ENCODE measurements at places on chromosomes 6 and 20.

DNA sequence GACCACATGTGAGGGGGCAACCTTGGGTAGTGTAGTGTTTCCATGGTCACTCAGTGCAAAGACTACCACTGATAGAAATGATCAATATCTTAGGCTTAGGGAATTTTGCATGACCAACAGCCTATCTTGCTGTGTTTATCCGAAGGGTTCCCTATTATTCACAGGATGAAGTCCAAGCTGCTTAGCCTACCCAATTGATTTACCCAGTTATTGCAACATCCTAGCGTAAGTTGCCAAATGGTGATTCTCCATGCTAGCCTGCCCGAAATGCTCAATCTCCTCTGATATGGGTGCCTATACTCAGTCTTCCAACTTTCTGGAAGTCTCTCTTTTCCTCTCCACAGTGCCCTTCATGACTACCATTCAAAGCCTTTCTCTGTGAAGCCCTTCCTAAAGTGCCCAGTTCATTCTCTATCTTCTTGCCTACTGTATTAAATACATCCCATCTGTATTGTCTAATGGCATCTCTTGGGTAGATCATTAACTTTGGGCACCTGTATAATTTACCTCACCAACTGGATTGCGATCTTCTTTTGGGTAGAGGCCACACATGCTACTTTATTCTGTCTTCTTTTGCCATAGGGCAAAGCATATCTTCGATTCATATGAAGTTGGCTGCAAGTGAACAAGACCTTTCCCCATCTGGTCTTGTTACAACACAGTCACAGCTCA is 240.5 kb downstream of the CLIC5 start:
- no peak for DNase-seq

GRCh38 chr6:52821842-52822241 is 18.2 kb upstream of the GSTA1 start:
- DNase-seq, result no peak

- DNase-seq, result no peak
Measured at GRCh38 chr20:50713657-50714101, 17.7 kb upstream of the PARD6B start.

DNA sequence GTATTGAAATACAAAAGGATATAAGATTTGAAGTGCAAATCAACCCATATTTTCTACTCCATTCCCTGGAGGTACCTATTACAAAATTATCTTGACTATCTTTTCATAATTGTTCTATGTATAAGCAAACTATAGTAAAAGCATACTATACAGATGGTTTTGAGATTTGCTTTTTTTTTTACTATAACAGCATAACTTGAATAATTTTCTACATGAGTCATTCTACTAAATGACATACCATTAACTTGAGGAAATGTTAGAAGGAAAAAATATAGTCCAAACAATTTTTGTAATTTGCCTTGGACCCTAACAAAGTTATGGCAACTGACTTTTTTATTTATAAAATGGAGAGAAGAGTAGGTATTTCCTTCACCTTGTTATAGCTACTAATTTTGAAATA is 472.7 kb downstream of the PKHD1 start:
- DNase-seq, result no peak

DNA sequence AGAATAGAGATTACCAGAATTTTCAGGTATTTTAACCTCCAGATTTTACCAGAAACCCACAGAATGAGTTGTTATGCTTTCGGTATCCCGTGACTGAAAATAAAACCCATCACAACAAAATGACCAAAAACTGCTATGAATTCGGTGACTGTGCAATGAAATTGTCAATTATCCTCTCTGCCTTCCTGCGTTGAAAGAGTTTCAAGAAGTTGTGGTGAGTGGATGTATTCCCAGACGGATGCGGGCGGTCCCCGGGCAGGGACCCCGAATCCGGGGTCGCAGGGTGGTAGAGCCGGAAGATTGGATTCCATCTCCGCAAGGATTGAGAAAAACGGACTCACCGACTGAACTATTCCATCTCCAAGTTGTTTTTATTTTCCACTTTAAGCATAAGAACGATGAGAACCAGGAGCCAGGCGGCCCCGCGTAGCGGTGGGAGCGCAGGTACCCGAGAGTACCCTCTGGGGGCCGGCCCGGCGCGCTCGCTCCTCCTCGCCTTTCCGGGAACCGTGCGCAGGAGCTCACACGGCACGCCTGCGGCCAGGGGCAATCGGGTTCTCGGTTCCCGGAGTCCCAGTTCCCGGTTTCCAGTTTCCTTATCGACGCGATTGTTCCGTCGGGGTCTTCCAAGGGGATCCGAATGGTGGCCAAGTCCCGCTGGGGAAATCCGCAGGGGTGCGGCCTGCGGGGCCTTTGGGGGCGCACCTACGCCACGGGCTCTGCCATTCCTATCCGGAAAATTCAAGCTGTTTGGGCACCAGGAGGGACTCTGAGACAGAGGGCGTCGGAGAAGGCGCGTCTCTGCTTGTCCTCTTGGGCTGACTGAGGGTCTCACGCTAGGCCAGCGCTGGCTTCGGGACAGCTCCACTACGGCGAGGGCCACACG is 104.9 kb upstream of the PRDM1 start:
- no peak for DNase-seq

DNA sequence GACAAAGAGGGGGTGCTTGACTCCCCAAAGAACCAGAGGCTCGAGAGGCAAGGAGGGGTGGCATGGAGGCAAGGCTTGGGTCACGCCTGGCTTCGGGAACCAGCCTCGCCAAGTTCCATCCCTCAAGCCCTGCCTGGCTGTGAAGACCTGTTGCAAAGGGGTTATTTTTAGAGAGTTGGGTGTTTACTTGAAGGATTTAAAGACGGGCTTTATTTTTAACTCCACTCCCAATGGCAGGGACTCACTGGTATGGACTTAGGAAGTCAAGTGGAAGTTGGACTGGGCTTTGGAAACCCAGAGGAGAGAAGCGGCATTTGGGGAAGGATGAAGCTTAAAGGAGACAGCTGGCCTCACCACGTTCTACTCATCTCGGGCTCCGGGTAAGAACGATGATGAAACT is 43.1 kb downstream of the JPH2 start:
- DNase-seq, result no peak

GRCh38 chr6:157525918-157526425 is 145.0 kb downstream of the ZDHHC14 start:
- DNase-seq, result no peak

All from NCI-H187 (cell line).